ENCODE measurements at places on chromosomes 7 and 10. TPM values are rescaled to one million over a fixed set of nuclear protein-coding genes. Genes with fewer than 3 reads are reported as not detected.
A peak's percentile ranks its signal among the peaks of the same experiment; 100 is the strongest.

Gene SLC29A4
- polyA plus RNA-seq, result 12.3 TPM

Gene PYROXD2
- 26.7 TPM for polyA plus RNA-seq

Gene HGF
- 1.5 TPM for polyA plus RNA-seq

Gene FAM20C
- polyA plus RNA-seq, result 12.7 TPM

GRCh38 chr10:89351780-89352597 is 24.2 kb downstream of the IFIT3 start:
- H3K4me1 ChIP-seq, result no peaks in the 10 kb centered on the region
- no peak for DNase-seq
- 0 out of 2 replicates have a peak overlapping the region, but pooled peaks have one; percentile 21 for H3K4me3 ChIP-seq

GRCh38 chr7:67311901-67312300 is 315.3 kb downstream of the TYW1 start:
- no peak overlapping the region for H3K4me3 ChIP-seq
- peaks cover 81% of the 10 kb centered on the region for H3K36me3 ChIP-seq
- no peak overlapping the region for H3K27ac ChIP-seq
- DNase-seq, result no peak
- no peaks in the 10 kb centered on the region for H3K27me3 ChIP-seq

DNA sequence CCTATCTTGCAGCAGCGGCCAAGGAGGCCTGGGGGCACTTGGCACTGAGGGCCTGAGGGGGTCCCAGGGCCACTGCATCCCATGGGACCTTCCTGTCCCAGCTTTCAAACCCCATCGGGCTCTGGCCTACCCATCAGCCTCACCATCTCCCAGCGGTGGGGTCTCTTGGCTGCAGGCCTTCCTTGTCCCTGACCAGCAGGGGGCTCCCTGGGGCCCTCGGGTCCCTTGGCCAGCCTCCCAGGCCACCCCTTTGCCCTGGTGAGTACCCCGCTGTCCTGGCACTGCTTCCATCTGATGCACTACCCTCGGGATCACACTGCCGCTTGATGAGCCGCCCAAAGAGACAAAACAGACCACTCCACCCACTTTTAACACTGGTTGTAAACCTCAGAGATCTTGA is 43.5 kb downstream of the YKT6 start:
- no peak overlapping the region for H3K4me3 ChIP-seq
- no peaks in the 10 kb centered on the region for H3K27me3 ChIP-seq
- DNase-seq, result peak; percentile 85
- H3K27ac ChIP-seq, result no peak overlapping the region

GRCh38 chr10:124906551-124907001 is 35.3 kb upstream of the ZRANB1 start:
- H3K4me1 ChIP-seq, result peaks cover 16% of the 10 kb centered on the region
- H3K27ac ChIP-seq, result no peak overlapping the region
- H3K36me3 ChIP-seq, result no peaks in the 10 kb centered on the region

DNA sequence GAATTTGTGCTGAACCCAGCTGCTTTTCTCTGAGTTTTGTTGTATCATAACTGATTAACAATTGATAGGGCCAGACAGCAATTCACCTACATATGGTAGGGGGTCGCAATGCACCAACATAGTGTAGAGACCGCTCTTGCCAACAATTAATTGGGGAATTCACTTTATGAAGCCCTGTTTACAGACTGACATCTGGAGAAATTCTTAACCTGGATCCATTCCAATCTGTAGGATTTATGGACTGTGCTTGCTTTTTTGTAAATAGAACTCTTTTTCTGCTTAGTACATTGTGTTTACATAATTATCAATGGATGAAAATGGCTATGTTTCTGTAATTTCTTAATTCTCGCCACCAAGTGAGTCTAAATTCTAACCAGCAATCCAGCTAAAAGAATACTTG is 311.7 kb upstream of the BMPER start:
- no peaks in the 10 kb centered on the region for H3K36me3 ChIP-seq
- no peaks in the 10 kb centered on the region for H3K27me3 ChIP-seq
- H3K4me3 ChIP-seq, result no peak overlapping the region
- H3K27ac ChIP-seq, result no peak overlapping the region

DNA sequence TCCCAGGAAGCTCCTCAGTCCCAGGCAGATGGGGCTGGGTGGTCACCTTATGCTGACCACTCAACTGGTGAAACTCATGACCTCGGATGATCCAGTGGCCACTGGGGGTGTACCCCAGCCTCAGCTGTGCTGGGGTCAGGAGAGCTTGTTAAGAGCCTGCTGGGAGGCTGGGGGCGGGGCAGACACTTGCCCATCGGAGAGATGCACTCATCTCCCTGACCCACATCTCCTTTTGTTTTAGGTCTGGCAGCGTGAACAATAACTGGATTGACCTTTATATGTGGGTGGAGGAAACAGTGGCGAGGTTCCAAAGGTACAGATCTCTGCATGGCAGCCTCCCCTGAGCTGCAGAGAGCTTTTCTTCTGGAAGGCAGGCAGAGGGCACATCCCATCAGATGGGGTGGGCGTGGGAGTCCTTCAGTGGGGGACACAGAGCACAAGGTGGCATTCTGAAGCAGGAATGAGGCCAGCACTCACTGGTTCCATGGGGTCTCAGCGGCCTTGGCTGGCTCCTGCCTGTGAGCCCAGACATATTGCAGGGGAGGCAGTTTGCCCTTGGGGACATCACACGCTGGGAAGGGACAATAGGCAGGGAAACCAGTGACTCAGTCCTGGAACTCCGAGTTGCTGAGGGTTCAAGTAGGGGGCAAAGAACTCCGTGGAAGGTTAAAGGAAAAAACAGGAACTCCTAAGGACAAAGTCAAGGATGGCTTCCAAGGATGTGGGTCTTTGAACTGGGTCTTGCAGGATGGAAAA is 5.2 kb downstream of the ANTXRL start:
- DNase-seq, result no peak
- H3K4me3 ChIP-seq, result no peak overlapping the region
- no peak overlapping the region for H3K27ac ChIP-seq
- H3K36me3 ChIP-seq, result no peaks in the 10 kb centered on the region
- peaks cover 10% of the 10 kb centered on the region for H3K4me1 ChIP-seq
- H3K27me3 ChIP-seq, result no peaks in the 10 kb centered on the region

- H3K4me3 ChIP-seq, result no peak overlapping the region
- peaks cover 7% of the 10 kb centered on the region for H3K4me1 ChIP-seq
- no peak overlapping the region for H3K27ac ChIP-seq
- peaks cover 6% of the 10 kb centered on the region for H3K27me3 ChIP-seq
- no peaks in the 10 kb centered on the region for H3K36me3 ChIP-seq
Measured at GRCh38 chr7:128231021-128231420, 10.1 kb upstream of the LEP start.

DNA sequence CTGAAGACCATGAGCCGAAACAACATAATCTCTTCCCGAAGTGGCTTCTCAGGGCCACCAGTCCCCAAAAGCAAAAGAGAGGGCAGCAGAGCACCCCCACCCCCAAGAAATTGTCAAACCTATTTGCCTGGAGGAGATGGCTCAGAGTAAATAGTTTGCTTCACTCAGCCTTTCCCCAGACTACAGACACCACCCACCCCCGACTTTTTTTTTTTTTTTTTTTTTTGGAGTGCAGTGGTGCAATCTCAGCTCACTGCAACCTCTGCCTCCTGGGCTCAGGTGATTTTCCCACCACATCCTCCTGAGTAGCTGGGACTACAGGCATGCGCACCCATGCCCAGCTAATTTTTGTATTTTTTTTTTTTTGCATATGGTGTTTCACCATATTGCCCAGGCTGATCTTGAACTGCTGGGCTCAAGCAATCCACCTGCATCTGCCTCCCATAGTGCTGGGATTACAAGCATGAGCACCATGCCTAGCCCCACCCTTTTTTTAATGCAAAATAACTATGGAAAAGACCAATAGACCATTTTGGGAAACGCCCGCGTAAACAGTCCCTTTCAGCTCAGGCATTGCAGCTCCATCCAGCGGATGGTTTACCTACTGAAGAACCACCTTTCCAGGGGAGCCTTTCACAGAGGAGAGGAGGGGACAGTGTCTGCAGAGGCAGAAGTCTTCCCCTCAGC is 9.7 kb downstream of the ZMIZ1 start:
- no peak for DNase-seq
- no peak overlapping the region for H3K4me3 ChIP-seq
- H3K4me1 ChIP-seq, result peaks cover 57% of the 10 kb centered on the region
- H3K36me3 ChIP-seq, result no peaks in the 10 kb centered on the region
- H3K27ac ChIP-seq, result no peak overlapping the region
- H3K27me3 ChIP-seq, result no peaks in the 10 kb centered on the region
